ENCODE measurements at places on chromosomes 5 and 9.

DNA sequence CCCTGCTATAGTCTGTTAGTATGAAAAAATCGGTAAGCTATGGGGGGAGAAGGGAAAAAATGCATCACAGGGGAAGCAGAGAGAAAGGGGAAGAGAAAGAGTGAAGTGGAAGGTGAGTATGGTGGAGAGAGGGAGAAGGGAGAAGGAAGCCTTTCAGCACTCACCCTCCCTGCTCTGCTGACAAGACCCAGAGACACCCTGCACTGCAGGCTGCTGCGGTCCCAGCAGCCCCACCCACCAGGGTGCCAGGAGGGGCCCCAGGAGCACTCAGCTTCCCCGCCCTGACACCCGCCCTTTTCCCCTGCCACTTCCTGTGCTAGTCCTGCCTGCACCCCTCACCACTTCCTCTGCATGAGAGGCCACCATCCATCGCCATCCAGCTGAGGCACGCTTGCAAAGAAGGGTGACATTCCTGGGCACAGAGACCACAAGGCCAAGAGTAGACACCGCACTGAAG, 12.7 kb downstream of the STK10 start:
- peak; percentile 52 for DNase-seq

- DNase-seq: peak; percentile 72
These were observed 211.6 kb downstream of the MAST4 start for GRCh38 chr5:66807743-66808142.

- DNase-seq: no peak
These were observed 48.6 kb downstream of the RGS3 start for GRCh38 chr9:113511856-113512761.

DNA sequence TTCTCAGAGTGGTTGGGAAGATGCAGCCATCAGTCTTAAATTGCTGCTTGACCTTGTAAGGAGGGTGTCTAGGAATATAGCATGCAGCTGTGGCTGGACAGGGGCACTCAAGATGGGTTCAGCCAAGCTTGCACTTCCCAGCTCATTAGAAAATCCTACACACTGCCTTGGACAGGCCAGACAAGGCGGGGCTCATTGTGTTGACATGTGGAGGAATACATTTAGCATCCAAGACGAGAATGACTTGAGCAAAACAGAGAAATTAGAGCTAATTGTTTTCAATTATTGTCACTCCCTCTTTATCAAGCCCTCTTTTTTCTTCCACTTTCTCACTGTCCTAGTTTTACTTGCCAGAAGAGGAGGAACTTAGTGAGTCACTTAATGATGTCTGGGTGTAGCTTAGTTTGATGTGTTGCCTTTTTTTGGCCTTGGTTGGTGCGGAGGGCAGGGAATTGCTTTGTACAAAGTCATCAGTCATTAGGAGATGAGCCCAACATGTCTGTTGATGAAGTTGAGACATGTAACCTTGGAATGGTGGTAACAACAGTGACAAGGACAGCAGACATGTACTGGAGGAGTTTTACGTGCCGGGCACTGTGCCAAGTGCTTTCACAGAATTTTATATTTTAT, 1219.3 kb upstream of the WWC1 start:
- DNase-seq: no peak

DNA sequence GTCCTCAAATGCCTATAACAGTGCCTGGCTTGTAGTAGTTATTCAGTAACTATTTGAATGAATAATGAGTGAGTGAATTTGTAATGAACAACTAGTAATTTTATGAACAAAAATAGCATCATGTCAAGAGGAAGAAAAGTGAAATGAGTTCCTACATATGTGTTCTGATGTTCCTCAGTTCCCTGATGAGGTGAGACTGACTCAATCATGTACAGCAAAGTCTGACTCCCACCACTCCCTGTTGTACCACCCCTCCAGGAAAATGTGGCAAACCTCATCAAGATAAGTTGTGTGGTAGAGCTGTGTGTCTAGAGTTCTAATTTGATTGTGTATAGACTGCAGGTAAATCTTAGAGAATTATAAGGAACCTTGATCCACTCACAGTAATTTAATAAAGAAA, 201.6 kb downstream of the GOLPH3 start:
- DNase-seq: no peak
